ENCODE measurements at places on chromosomes 2 and 18. TPM values are rescaled to one million over a fixed set of nuclear protein-coding genes. Genes with fewer than 3 reads are reported as not detected.

Gene RTP5
- not detected for total RNA-seq

Gene LINC00305
- not detected for total RNA-seq

Gene LRATD1
- 9.9 TPM for total RNA-seq

DNA sequence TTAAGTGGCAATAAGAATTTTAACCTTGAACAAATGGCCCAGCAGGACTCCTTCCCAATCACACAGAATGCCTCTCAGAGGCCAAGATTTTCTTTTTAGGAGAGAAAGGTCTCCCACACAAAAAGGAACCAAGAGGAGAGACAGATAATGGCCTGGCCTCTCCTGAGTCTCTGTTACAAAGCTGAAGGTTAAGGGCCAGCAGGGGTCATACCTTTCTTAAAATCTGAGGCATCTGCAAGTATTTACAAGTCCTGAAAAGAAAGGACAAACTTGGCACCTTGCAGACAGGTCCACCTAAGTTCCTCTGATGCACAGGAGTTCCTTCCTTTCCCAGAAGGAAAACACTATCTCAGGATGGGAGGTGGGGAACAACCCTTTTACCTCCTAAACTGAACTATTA is 142.3 kb downstream of the TMEM163 start:
- H3K27ac ChIP-seq = no peak overlapping the region
- H3K36me3 ChIP-seq = no peaks in the 10 kb centered on the region
- no peak for DNase-seq
- no peaks in the 10 kb centered on the region for H3K4me1 ChIP-seq
- H3K4me3 ChIP-seq = no peak overlapping the region
- no peaks in the 10 kb centered on the region for H3K27me3 ChIP-seq

Gene SPHKAP
- total RNA-seq = not detected

GRCh38 chr18:24915547-24915946 is 436.4 kb downstream of the ZNF521 start:
- H3K4me3 ChIP-seq = no peak overlapping the region
- no peak overlapping the region for H3K27ac ChIP-seq
- H3K27me3 ChIP-seq = no peaks in the 10 kb centered on the region
- DNase-seq = no peak
- peaks cover 35% of the 10 kb centered on the region for H3K4me1 ChIP-seq

DNA sequence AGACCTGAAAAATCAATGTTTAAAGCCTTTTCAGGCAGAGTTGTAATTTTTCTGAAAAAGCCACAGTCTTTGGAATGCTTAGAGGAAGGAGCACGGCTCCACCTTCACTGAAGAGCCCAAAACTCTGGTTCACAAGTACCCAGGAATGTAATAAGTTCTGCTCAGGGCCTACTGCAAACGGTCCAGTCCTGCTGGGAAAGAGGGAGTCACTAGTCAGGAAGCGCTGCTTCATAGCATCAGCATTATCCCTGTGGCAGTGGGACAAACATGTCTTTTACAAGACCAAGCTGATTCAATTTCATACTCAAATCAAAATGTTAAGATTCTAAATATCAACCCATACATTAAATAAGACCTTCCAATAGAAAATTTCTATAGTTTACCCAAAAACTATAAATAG is 152.9 kb upstream of the PGAP1 start:
- H3K4me3 ChIP-seq = no peak overlapping the region
- H3K27me3 ChIP-seq = no peaks in the 10 kb centered on the region

Gene OTOS
- total RNA-seq = not detected

- no peak overlapping the region for H3K4me3 ChIP-seq
- H3K27ac ChIP-seq = no peak overlapping the region
- DNase-seq = no peak
- no peaks in the 10 kb centered on the region for H3K4me1 ChIP-seq
These were observed 3.8 kb downstream of the PROM2 start for GRCh38 chr2:95278051-95278471.

- H3K27me3 ChIP-seq = no peaks in the 10 kb centered on the region
- H3K4me1 ChIP-seq = peaks cover 8% of the 10 kb centered on the region
- no peaks in the 10 kb centered on the region for H3K36me3 ChIP-seq
- no peak overlapping the region for H3K27ac ChIP-seq
- DNase-seq = no peak
- no peak overlapping the region for H3K4me3 ChIP-seq
These were observed 25.8 kb downstream of the PLB1 start for GRCh38 chr2:28521663-28522062.

GRCh38 chr2:46866770-46867246 is 48.8 kb downstream of the MCFD2 start:
- H3K36me3 ChIP-seq = no peaks in the 10 kb centered on the region
- H3K4me1 ChIP-seq = no peaks in the 10 kb centered on the region
- H3K27me3 ChIP-seq = peaks cover 7% of the 10 kb centered on the region
- no peak for DNase-seq
- no peak overlapping the region for H3K4me3 ChIP-seq

Gene KCNJ3
- total RNA-seq = 7.7 TPM

DNA sequence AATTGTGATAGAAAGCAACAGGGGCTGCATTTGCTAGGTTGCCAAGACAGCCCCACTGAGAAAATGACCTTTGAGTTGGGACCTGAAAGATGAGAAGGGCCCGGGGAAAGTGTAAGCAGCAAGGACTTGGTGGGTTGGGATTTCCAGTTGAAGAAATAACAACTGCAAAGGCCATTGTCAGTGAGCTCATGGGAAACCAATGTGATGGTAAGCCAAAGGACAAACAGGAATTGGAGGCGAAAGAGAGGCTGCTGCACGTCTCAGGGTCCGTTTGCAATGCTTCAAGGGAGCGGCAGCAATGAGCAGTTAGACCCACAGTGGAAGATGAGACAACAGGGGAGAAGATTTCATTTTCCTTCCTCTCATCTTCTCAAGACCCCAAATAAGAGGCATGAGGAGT is 51.5 kb upstream of the RGPD4 start:
- H3K4me3 ChIP-seq = peak overlapping the region; percentile 5
- no peak overlapping the region for H3K27ac ChIP-seq
- H3K4me1 ChIP-seq = peaks cover 3% of the 10 kb centered on the region

DNA sequence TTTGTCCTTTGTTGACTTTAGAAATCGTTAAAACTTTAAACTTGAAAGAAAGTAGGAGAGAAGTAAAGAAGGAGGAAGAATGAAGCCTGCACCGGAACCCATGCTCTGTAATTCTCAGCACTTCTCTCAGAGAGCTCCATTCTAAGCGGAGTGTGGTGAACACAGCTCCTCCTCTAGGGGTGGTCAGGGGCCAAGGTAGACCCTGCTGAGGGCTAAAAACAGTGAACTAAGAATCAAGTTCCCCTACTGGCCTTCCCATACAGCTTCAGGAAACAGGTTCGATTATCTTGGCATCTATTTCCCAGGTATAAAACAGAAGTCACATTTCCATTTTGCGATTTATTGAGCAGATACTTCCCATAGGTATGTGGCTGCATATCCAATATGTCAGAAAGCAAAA is 92.7 kb upstream of the ASAP2 start:
- H3K36me3 ChIP-seq = no peaks in the 10 kb centered on the region
- H3K27ac ChIP-seq = no peak overlapping the region
- H3K27me3 ChIP-seq = no peaks in the 10 kb centered on the region
- no peak overlapping the region for H3K4me3 ChIP-seq
- H3K4me1 ChIP-seq = no peaks in the 10 kb centered on the region
- DNase-seq = no peak

Gene CFAP53
- 0.37 TPM for total RNA-seq

DNA sequence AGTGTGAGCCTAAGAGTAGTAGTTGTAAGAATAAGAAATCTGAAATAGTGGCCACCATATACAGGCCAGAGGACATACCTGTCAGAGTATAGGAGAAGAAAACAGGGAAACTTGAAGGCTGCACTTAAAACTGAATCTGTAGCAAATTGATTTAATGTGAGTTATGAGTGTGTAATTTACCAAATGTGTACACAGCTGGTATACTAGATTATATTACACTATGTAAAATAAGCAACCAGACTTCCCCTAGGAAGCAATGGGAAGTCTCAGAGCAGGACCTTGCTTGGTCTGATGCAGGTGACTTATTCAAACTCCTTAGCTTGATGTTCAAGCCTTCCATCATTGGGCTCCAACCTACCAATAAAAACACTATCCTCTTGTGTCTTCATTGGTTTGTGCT is 17.3 kb upstream of the EPC2 start:
- no peaks in the 10 kb centered on the region for H3K4me1 ChIP-seq
- no peaks in the 10 kb centered on the region for H3K27me3 ChIP-seq
- H3K36me3 ChIP-seq = no peaks in the 10 kb centered on the region
- DNase-seq = no peak

GRCh38 chr2:203453858-203454451 is 81.1 kb downstream of the RAPH1 start:
- H3K36me3 ChIP-seq = peaks cover 71% of the 10 kb centered on the region
- no peaks in the 10 kb centered on the region for H3K4me1 ChIP-seq
- H3K27ac ChIP-seq = no peak overlapping the region
- no peaks in the 10 kb centered on the region for H3K27me3 ChIP-seq
- DNase-seq = no peak
- no peak overlapping the region for H3K4me3 ChIP-seq

GRCh38 chr2:158048327-158048726 is 53.3 kb upstream of the UPP2 start:
- H3K4me1 ChIP-seq = no peaks in the 10 kb centered on the region
- no peaks in the 10 kb centered on the region for H3K36me3 ChIP-seq
- H3K27ac ChIP-seq = no peak overlapping the region
- peaks cover 52% of the 10 kb centered on the region for H3K27me3 ChIP-seq
- H3K4me3 ChIP-seq = no peak overlapping the region

DNA sequence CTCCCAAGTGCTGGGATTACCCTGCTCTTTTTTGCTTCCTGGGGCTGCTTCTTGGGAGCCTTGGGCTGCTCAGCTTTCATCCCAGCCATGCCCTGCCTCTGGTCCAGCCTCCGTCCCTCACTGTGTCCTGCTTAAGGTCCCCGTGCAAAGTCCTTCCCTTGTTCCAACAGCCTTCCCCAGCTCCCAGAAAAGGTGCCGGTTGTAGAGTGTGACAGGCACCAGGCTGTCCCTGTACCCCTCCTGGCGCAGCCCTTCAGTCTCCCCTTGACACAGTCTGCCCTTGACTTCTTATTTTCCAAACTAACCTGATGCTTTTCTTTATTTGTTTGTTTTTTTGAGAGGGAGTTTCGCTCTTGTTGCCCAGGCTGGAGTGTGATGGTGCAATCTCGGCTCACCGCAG is 20.1 kb upstream of the ALPI start:
- peak; percentile 42 for DNase-seq
- H3K36me3 ChIP-seq = no peaks in the 10 kb centered on the region
- H3K4me1 ChIP-seq = no peaks in the 10 kb centered on the region
- peaks cover 5% of the 10 kb centered on the region for H3K27me3 ChIP-seq
- no peak overlapping the region for H3K27ac ChIP-seq

DNA sequence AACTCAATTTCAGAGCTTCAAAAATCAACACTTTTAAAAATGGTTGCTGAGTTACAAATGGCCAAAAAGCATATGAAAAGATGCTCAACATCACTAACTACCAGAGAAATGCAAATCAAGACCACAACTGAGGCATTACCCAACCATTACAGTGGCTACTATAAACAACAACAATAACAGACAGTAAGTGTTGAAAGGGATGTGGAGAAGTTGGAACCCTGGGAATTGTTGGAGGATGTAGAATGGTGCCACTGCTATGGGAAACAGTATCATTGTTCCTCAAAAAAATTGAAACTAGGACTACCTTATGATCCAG is 173.3 kb upstream of the SPRED2 start:
- H3K4me3 ChIP-seq = no peak overlapping the region
- H3K27ac ChIP-seq = peak overlapping the region; percentile 17
- H3K4me1 ChIP-seq = no peaks in the 10 kb centered on the region
- DNase-seq = no peak
- no peaks in the 10 kb centered on the region for H3K27me3 ChIP-seq
- no peaks in the 10 kb centered on the region for H3K36me3 ChIP-seq

All from endodermal cell (in vitro differentiated cells).